B cell (primary cell): ENCODE measurements at places on chromosomes 7 and 10. TPM values are rescaled to one million over a fixed set of nuclear protein-coding genes. Genes with fewer than 3 reads are reported as not detected.
A peak's percentile ranks its signal among the peaks of the same experiment; 100 is the strongest.

GRCh38 chr7:32048970-32049491, 21.2 kb downstream of the PDE1C start:
- H3K4me1 ChIP-seq: no peaks in the 10 kb centered on the region
- H3K27me3 ChIP-seq: no peaks in the 10 kb centered on the region
- H3K36me3 ChIP-seq: no peaks in the 10 kb centered on the region
- no peak for DNase-seq
- no peak overlapping the region for H3K27ac ChIP-seq

GRCh38 chr10:79052291-79053080, 16.3 kb upstream of the ZMIZ1 start:
- H3K4me3 ChIP-seq: no peak overlapping the region
- DNase-seq: no peak
- H3K36me3 ChIP-seq: no peaks in the 10 kb centered on the region
- H3K4me1 ChIP-seq: peaks cover 19% of the 10 kb centered on the region
- peaks cover 30% of the 10 kb centered on the region for H3K27me3 ChIP-seq

DNA sequence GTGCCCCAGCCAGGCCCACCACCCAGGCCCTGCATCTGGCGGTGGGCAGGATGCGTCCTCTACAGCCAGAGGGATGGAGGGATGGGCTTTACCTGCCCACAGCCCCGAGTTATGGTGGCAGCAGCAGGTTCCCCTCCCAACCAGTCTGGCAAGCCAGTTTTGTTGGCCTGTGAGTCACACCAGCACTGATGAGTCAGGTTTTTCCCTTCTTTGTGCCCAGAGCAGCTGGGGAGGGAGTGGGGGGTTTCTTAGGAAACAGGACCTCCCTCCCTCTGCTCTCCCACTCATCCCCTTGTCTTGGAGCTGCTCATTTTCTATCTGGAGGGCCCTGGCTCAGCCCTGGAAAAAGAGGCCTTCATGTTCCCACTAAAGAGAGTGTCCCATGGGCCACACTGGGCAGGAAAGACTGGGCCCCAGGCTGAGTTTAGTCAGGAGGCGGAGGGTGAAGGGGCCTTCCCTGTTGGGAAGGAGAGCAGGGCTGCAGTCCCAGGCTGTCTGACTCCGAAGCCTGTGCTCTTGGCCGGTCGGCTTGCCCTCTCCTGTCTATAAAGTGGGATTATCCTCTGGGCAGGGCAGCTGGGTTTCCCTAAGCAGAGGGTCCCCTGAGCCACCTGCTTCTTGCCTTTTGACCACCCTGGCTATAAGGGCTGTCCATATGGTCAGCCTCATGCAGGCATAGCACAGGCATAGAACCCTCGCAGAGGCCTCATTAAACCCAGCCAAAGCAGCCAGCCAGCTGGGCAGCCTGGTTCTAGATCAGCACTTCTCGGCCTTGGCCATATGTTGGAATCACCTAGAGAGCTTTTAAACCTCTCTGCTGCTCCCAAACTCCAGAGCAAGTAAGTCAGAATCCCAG, 30.2 kb upstream of the ANKRD2 start:
- H3K4me1 ChIP-seq: no peaks in the 10 kb centered on the region
- no peaks in the 10 kb centered on the region for H3K36me3 ChIP-seq
- H3K27ac ChIP-seq: no peak overlapping the region
- H3K4me3 ChIP-seq: no peak overlapping the region
- no peak for DNase-seq
- no peaks in the 10 kb centered on the region for H3K27me3 ChIP-seq

The CYP3A7 gene
- total RNA-seq: not detected in 2 replicates

DNA sequence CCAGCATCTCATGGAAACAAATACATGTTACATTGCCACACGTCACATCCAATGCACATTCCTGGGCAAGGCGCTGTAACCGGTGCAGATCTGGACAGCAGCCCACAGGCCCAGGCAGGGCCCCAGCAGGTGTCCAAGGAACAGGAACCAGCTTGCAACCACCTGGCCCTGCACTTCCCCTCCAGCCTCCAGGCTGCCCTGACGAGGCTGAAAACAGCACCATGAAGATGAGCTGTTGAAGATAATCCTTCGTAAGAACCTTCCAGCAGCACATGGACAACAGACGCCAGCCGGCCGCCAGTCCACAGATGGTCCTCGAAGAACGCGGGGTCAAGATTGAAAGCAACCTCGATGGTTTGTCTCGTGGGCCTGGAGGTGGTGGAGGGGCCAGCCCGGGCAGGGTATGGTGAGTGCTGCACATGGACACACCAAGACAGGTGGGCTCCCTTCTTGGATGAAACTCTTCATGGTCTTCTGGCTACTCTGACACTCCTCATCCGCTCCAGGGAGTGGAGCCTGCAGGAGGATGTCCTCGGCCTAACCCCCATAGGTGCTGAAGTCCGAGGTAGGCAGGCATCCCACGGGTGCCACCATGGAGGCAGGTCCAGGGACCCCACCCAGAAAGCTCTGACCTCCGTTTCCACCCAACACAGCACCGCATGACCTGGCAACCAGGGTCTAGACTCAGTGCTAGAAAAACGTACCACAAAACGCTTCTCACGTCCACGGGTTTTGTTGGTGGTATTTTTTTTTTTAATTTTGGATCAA, 22.9 kb downstream of the PDGFA start:
- no peak overlapping the region for H3K4me3 ChIP-seq
- H3K27me3 ChIP-seq: no peaks in the 10 kb centered on the region
- H3K4me1 ChIP-seq: no peaks in the 10 kb centered on the region
- no peak for DNase-seq

DNA sequence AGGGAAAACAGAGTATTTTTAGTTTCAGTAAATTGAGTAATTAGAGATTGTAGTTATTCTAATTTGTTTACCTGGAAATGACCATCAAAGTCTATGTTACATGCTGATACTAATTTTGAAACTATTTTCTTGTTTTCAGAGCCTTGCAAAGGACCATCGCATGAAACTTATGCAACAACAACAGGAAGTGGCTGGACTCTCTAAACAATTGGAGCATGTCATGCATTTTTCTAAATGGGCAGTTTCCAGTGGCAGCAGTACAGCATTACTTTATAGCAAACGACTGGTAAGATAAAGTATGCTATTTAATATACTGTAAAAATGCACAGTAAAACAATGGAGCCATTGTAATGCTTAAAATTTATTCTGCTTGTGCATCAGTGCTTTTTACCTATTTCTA, 78.5 kb downstream of the TRIM24 start:
- H3K36me3 ChIP-seq: peaks cover 21% of the 10 kb centered on the region
- no peak for DNase-seq
- no peaks in the 10 kb centered on the region for H3K27me3 ChIP-seq
- no peaks in the 10 kb centered on the region for H3K4me1 ChIP-seq
- H3K27ac ChIP-seq: no peak overlapping the region

DNA sequence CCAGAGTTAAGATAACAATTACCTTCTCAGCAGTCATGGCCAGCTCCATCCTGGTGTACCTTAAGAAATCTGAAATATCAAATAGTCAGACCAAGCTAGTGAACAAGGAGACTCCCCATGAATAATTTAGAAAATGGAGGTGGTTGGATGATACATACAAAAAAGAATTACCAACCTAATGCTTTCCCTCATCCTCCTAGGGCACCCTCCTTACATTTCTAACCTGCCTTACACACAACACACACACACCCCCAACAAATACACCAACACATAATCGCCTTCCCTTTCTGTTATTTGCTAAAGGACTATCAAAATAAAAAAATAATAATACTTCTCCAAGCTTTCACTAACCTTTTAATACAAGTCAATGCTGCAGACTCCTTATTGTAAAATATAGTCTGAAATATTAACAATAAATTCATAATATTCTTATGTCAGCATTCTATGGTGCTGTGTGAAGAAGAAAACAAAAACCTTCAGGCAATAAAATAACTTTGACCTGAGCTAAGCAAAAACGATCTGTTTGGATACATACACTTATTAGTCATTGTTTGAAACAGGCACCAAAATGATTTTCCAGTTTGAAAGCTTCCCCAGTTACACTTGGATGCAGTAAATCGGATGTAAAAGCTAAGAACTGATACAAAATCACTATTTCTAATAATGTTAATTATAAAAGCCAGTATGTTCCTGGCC, 3.4 kb downstream of the TWIST1 start:
- no peaks in the 10 kb centered on the region for H3K36me3 ChIP-seq
- H3K27ac ChIP-seq: no peak overlapping the region
- H3K4me1 ChIP-seq: peaks cover 29% of the 10 kb centered on the region
- H3K27me3 ChIP-seq: peaks cover 65% of the 10 kb centered on the region
- no peak for DNase-seq
- no peak overlapping the region for H3K4me3 ChIP-seq

The NUTM2B gene
- 0.80 and 1.3 TPM in 2 replicates for total RNA-seq

- H3K27ac ChIP-seq: no peak overlapping the region
- DNase-seq: peak; percentile 60
- H3K4me1 ChIP-seq: peaks cover 11% of the 10 kb centered on the region
- no peaks in the 10 kb centered on the region for H3K27me3 ChIP-seq
- H3K36me3 ChIP-seq: no peaks in the 10 kb centered on the region
Observed at GRCh38 chr10:30581779-30582380, 47.7 kb downstream of the LYZL2 start.

DNA sequence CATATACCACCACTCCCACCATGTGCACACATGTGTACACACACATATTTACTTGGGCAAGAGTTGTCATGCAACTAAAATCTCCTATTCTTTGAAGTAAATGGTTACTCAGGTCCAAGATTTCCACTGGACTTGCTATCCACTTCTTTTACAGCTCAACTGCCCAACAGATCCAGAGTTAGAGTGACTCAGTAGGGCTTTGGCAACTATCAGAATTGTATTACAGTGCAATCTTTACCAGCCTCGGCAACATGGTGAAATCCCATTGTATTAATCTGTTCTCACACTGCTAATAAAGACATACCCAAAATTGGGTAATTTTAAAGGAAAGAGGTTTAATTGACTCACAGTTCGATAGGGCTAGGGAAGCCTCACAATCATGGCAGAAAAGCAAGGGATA, 51.9 kb upstream of the ABLIM1 start:
- DNase-seq: no peak
- no peaks in the 10 kb centered on the region for H3K36me3 ChIP-seq
- no peaks in the 10 kb centered on the region for H3K27me3 ChIP-seq

The ADAM8 gene
- 116 and 125 TPM in 2 replicates for total RNA-seq

The WBP1L gene
- 43.2 and 44.3 TPM in 2 replicates for total RNA-seq

DNA sequence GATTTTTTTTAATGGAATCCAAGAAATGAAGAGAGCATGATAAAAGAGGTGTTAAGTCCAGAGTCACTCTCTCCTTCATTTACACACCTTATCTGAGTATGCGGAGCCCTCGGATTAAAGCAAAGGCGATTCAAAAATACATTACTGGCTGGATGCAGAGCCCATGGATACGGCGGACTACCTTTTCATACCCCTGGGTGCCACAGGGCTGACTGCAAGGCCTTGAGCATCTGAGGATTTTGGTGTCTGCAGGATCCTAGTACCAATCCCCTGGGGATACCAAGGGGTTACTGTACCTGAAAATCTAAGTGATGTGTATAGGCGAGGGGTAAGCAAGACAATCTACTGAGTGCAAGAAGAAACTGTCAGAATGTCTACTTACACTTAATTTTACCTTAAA, 20.5 kb downstream of the PIP4K2A start:
- H3K27me3 ChIP-seq: no peaks in the 10 kb centered on the region
- DNase-seq: no peak
- peaks cover 31% of the 10 kb centered on the region for H3K4me1 ChIP-seq
- H3K27ac ChIP-seq: peak overlapping the region; percentile 32
- H3K4me3 ChIP-seq: no peak overlapping the region

DNA sequence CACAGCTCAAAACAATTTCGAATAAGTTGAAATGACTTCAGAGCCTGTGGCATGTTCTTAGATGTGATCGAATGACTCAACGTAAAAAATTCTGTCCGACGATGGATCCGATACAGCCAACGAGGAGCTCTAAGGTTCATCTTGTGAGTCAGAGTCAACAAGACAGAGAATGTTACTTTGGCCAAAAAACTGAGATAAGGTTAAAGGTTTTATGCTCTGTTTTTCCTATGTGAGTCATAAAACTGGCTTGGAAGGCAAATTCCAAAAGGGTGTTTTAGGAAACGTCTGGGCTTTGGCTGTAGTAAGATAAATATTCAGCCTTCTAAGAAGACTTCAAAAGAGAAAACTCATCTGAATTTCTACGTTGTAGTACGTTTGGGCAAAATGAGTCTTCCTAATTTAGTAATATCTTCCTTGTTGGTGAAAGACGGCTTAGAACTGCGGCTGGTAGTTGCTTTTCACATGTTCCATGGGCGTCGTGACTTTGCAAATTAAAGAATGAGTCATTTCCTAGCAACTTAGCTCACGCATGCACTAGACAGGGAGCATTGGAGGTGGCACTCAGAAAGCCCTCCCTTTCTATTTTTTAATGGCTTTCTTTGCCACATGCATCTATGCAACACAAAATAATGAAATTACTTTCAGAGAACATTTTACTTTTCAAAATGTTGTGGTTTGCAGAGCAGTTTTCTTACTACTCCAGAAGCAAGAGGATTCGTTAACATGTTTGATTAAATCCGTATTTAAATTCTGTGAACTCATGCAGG, 28.2 kb downstream of the PFKP start:
- DNase-seq: no peak
- no peaks in the 10 kb centered on the region for H3K27me3 ChIP-seq
- no peaks in the 10 kb centered on the region for H3K4me1 ChIP-seq
- H3K27ac ChIP-seq: no peak overlapping the region
- no peak overlapping the region for H3K4me3 ChIP-seq

The MMD2 gene
- not detected in 2 replicates for total RNA-seq

DNA sequence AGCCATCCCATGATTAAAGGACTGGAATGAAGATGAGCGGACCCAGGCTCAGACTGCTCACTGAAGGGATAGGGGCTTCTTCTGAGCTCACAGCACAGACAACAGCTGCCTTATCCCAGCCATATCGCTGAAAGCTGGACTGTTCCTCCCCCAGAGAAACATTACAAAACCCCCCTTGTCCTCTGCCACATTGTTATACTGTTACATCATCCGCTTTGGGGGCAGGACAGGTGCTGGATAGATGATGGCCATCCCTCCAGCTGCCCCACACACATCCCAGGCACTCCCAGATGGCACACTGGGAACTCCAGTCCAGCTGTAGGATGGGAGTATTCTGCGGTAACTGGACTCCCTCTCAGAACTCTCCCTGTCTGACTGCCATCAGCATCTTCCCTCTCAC, 58.7 kb upstream of the BTRC start:
- H3K4me1 ChIP-seq: peaks cover 34% of the 10 kb centered on the region
- H3K27me3 ChIP-seq: peaks cover 63% of the 10 kb centered on the region
- no peak overlapping the region for H3K27ac ChIP-seq
- no peak for DNase-seq
- no peaks in the 10 kb centered on the region for H3K36me3 ChIP-seq
- no peak overlapping the region for H3K4me3 ChIP-seq
